NAMALWA (cell line): ENCODE measurements at places on chromosomes 4 and X.
A peak's percentile ranks its signal among the peaks of the same experiment; 100 is the strongest.

DNA sequence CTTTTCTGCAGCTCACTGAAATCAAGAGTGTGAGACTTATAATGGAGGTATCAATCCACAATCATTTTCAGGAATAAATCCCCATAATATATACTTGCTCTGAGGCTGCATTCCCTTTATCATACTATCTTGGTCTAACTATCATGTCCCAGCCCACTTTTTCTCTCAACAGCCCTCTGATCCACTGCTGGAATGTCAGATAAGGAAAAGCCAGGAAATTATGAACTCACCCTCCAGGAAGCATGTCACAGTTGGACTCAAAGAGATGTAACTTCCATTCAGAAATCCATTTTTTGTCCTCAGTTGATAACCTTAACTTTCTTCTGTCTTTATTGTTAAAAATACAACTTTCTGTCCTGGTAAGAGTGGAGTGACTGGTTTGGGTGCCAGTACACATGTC lies 144.9 kb downstream of the PCDH19 start:
- no peak for DNase-seq

- DNase-seq: no peak
Measured at GRCh38 chrX:26109142-26109541, 29.0 kb upstream of the MAGEB18 start.

DNA sequence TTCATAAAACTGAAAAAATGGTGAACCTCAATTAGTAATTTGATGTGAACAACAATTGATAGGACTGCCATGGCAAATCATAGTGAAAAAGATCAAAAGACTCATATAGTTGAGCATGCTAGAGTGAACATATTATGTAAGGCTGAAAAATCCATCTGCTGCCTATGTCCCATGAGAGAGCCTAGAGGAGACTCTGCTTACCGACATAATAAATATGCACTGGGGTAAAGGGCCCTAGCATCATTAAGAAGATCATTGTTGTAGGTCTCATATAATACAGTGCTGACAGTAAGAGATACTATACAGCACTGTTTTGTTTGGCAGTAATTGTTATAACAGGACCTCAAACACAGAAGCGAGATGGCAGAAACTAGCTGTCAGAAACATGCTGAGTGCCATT lies 229.0 kb downstream of the PABPC4L start:
- no peak for DNase-seq

DNA sequence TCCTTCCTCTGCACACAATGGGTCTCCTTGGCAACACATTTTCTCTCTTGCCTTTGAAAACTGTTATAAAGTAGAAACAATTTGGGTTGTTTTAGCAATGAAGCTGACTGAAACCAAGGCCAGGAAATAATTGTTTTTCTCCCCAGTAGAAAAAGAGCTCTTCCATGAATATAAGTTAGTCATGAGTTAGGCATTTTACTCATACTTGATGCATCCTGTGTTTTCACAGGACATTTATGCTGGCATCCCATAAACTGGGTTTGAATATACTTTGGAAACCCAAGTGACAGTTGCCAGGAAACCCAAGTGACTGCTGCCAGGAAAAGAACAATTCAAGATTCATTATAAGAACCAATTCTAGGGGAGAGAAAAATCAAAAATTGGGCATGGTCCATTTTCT lies 128.6 kb upstream of the NPY2R start:
- no peak for DNase-seq

DNA sequence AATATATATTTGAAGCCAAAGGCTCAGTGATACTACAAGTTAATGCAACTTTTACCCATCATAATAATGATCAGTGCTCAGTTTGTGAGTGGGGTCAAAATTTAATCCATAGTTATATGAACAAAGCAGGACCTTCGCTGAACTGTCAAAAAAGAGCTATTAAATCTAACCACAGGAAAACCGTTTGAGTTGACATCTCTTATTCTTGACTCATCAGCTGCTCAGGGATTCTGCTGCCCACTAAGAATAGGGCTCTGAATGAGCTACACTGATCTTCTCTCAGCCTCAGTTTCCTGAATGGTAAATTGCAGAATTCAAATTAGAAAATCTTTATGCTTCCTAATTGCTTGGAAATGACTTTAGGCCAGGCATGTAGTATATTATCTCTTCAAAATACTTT lies 44.9 kb upstream of the NAP1L5 start:
- no peak for DNase-seq

GRCh38 chr4:105473324-105474098 lies at the start of gene PPA2:
Gene PPA2 (minus strand): TSS chr4:105474062. CDS start chr4:105474050, 12 bp downstream.
- DNase-seq: peak; percentile 91
